GM19239 (cell line): ENCODE measurements at places on chromosomes 12 and 14.
A peak's percentile ranks its signal among the peaks of the same experiment; 100 is the strongest.

GRCh38 chr14:67268426-67269150 lies 27.4 kb downstream of the PALS1 start:
- no peak for DNase-seq

DNA sequence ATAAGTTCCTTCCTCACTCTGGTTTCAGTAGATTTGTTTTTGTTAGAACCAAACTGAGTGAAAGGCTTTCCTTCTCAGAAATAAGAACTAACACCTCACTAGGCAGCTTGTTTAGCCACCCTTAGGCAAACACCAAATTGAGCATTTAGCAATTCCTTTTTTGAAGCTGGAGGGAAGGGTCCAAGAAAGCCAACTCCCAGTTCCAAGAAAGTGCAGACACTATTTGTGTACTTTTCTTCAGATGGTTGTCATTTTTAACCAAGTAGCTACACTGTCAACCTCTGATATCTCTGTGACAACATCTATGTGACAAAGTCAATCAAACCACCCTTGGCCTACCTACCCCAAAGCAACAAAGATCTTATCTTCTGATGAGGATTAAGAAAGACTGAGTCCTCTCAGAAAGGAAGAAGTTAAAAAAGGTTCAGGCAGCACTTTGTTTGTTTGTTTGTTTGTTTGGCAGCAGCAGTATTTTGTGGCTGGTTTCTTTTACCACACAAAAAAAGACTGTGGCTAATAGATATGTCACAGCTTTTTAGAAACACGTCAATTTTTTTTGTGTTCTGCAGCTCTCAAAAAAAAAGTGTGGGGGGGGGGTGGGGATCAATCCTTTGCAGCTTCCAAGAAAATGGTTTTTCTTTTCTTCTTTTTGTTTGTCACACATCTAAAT lies 203.8 kb downstream of the CRADD start:
- DNase-seq = no peak

- DNase-seq = peak; percentile 1
Observed at GRCh38 chr12:76470028-76470939, 89.3 kb downstream of the OSBPL8 start.

GRCh38 chr14:46444666-46445065 lies 206.9 kb downstream of the RPL10L start:
- no peak for DNase-seq

GRCh38 chr12:109670731-109671130 lies 42.9 kb upstream of the FAM222A start:
- DNase-seq = no peak

DNA sequence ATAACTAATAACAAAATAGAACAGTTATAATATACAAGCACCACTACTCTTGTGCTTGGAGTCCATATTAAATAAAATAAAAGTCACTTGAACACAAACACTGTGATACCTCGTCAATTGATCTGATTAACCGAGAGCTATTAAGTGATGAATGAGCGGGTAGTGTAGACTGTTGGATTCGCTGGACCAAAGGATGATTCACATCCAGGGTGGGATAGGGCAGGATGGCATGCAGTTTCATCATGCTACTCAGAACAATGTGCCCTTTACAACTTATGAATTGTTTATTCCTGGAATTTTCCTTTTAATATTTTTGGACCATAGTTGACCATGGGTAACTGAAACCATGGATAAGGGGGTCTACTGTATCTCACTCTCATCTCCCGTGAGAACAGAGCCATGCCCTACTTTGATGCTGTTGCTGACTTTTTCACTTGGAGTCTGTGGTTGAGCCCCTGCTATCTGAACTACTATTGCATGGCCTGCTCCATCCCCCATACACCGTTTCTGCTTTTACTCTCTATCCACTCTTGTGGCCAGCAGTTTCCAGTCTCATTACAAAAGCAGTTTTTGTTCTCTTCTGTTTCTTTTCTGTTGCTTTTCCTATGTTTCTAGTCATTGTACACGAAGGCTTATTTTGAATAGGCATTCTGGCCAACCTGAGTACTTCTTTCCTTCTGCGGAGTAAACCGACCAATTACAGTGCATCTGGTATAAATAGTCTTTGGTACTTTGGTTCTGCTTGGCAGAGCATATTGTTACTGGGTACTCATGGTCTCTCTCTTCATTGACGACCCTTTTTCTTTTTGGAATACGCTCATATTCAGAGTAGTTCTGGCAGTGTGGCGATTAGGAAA lies 12.2 kb downstream of the TMTC2 start:
- no peak for DNase-seq

DNA sequence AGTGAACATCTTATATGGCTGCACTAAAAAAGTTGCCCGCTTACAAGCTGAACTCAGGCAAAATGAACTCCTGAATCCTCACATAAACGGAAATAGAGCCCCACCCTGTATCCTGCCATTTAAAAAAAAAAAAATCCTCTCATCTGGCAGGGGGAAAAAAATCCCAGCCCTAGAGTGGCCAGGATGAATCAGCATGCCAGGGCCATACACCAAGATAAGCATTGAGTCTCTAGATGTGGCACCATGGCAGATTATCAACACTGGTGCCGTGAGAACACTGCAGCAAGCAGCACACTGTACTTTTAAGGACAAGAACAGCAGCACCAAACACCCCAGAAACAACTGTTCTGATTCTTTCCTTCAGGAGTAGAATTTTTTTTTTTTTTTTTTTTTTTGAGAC lies 65.5 kb downstream of the RASSF3 start:
- DNase-seq = no peak

DNA sequence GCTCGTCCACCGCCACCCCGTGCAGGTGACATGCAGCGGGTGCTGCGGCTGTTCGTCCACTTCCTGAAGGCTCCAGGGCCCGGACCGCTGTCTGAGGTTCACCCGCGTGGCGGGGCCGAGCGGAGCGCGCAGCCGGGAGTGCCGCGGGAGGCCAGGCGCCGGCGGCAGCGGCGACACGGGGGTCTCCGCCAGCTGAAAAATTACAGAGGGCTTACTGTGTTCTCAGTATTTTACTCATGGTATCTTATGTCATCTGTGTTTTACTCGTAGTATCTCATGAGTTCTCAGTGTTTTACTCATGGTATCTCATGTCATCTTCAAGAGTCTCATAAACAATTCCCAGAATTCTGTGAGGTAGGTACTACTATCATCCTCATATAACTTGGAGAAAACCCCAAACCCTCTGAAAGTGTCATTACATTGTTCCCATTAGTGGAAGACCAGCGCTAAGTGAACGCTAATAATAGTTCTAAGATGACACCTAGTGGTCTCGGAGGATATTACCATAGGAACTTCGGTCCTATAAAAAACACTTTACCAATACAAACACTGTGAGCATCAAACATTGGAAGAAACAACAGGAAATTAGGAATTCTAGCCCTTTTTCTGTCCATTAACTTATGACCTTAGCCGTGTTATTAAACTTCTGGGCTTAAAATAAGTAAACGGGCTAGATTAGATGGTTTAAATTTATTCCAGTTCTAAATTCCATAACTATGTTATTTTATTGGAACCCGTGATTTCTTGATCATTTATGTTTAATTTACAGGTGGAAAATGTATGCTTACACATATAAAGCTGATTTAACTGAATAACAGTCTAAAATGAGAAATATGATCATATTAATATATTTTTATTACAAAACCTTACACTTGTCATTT lies 32.4 kb downstream of the AK7 start:
- peak; percentile 27 for DNase-seq

DNA sequence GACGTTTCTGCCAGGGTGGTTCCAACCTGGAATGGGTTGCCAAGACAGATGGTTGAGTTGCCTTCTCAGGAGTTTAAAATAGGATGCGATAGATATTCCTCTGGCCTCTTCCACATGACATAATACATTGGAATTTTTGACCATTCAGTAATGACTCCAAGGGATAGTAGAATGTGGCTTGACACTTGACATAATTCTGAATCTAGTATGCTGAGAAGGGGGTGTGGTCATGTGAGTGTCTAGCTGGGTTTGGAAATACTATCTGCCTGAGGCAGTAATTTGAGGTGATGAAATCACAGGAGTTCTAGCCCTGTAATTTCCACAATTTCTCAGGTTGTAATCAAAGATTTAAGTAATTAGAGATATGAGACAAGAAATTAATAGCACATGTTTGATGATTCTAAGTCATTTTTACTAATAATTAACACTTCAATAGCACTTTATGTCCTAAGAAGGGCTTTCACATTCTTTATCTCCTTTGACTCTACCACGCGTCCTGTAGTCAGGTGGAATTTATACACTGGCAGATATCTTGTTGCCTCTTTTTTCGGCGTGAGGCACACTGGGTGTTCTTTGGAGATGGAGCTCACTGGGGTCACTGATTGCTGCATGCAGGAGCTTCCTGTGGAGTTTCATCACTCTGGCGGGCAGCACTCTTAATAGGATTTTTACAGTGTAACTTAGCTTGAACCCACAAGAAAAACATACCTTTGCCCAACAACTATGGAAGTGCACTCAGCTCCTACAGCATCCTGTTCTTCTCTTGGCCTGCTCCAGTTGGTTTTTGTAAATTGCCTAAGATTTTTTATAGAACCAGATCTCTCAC lies 3.2 kb upstream of the AMIGO2 start:
- no peak for DNase-seq

DNA sequence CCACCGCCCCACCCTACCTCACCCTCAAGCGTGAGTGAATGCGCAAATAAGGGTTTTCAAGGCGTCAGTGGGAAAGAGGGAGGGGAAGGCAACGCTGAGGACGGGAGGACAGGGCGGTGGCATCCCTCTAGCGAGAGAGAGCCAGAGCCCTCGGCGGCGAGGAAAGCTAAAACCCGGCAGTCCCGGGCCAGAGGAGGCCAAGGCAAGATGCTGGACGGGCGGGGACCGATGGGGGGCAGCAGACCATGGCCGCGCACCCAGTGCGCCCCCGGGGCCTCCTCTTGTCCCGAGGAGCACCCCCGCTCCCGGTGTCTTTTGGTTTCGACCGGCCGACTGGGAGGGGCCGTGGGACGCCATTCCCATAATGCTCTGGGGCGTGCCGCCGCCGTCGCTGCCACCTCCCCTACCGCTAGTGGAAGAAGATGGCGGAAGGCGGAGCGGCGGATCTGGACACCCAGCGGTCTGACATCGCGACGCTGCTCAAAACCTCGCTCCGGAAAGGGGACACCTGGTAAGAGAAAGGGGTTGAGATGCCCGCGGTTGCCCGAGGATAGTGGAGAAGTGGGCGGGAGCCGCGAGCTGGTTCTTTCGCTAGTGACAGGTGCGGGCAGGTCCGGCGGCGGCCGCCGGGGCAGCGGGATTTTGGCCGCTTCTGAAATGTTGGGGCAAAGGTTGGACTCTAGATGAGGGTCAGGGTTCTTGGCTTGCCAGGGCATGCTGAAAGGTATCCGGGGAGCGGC lies at the start of gene USP15:
Gene USP15, plus strand, starts transcription at position 412 of the 740 bp plus-strand sequence. Its CDS starts 11 bp downstream, at position 423.
- peak; percentile 37 for DNase-seq

GRCh38 chr14:34496679-34497513 lies 34.9 kb upstream of the SPTSSA start:
- no peak for DNase-seq

DNA sequence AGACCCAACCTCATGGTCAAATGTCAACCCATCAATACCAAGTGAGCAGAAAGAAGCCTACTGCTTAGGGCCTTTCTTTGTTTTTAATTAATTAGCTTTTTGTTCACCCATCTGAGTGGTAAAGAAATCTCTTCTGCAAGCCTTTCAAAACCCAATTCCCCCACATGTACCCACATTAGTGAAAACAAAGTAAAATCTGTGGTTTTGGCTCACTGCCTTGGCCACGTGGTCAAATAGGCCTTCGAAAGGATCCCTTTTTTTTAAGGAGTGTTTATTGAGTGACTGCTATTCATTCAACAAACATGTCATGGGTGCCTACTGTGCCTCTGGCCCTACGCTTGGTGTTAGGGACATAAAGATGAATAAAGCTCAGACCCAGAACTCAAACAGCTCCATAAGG lies 160.1 kb downstream of the NUAK1 start:
- DNase-seq = no peak

DNA sequence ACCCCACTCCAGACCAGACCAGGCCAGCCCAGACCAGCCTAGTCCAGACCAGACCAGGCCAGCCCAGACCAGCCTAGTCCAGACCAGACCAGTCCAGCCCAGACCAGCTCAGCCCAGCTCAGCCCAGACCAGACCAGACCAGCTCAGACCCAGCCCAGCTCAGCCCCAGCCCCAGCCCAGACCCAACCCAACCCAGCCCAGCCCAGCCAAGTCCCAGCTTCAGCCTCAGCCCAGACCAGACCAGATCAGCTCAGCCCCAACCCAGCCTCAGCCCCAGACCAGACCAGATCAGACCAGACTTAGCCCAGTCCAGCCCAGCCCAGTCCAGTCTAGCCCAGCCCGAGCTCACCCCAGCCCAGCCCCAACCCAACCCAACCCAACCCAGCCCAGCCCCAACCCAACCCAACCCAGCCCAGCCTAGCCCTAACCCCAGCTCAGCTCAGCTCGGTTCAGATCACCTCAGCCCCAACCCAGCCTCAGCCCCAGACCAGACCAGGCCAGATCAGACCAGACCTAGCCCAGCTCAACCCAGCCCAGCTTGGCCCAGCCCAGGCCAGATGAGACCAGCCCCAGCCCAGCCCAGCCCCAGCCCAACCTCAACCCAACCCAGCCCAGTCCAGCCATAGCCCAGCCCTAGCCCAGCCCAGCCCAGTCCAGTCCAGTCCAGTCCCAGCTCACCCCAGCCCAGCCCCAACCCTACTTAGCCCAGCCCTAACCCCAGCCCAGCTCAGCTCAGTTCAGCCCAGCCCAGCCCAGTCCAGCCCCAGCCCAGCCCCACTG lies 204.7 kb downstream of the BCL11B start:
- no peak for DNase-seq
